GM20000 (cell line): ENCODE measurements at places on chromosomes 16 and 17.
A peak's percentile ranks its signal among the peaks of the same experiment; 100 is the strongest.

DNA sequence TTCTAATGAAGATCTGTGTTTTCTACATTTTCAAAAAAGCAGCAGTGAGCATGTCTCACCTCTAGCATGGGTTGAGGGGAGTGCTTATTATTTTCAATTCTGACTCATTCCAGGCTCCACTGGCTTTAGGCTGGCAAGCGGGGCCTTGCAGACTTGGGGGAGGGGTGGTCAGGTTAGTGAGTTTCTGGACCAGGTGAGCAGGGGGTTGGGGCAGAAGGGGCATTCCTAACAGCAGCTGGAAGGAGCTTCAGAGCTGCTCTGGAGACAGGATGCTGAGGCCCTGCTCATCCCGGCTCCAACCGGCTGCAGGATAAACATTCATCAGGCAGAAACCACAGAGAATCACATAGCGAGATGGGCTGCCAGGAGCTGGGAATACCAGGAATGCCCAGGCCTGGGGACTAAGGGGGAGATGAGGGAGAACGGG lies 10.5 kb upstream of the KRT19 start:
- no peak for DNase-seq

GRCh38 chr16:30896261-30896888 lies at the start of gene CTF1:
CTF1 (plus strand) TSS chr16:30896614; CDS start chr16:30896644, 30 bp downstream.
- DNase-seq, result peak; percentile 38

GRCh38 chr16:27066668-27067537 lies at the start of gene C16orf82:
C16orf82 (plus strand) TSS chr16:27066927.
- no peak for DNase-seq

DNA sequence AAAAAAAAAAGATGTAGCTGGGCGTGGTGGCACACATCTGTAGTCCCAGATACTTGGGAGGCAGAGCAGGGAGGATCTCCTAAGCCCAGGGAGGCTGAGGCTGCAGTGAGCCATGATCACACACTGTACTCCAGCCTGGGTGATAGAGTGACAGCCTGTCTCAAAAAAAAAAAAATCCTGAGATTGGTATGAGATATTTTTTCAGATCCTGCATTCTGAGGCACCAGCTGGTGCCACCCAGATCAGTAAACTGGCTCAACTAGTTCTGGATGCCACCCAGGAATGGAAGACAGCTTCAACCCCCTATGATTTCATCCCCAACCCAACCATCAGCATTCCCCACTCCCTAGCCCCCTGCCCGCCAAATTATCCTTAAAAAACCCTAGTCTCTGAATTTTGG lies 7.1 kb upstream of the GJC1 start:
- DNase-seq, result no peak

DNA sequence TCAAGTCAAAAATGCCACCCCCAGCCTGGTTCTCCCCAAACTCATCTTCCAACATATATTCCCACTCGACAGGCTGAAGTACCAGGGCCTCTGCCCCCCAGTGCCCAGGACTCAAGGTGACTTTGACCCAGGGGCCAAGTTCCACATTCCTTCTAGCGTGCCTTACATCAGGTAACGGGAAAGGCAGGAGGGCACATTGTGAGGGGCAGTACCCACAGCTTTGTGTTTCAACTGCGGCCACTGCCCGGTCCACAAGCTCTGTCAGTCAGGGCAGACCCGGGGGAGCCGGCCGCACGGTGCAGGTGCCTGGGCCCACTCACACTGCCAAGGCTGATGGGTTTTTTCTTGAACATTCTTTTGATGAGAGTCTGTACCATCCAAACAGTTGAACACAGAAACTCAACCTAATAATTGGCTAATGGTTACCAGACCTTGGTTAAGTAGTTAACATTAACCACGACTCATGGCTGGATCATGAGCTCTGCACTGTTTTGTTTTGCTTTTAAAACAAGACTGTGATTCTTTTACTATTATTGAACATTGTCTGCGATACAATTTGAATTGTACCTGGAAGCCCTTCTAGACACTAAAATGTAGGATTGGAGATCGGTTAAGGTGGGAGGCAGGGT lies 17.6 kb downstream of the ACE start:
- DNase-seq, result no peak
